Aorta (tissue), 5 donors: ENCODE measurements at places on chromosomes 7 and 10. TPM values are rescaled to one million over a fixed set of nuclear protein-coding genes. Genes with fewer than 3 reads are reported as not detected.

The PRRT4 gene
- total RNA-seq: 0.23 TPM

The SFTPA1 gene
- total RNA-seq: 1.7 TPM

The CYP2E1 gene
- total RNA-seq: 4.6 TPM

The HOXA1 gene
- total RNA-seq: 1.6 TPM

- H3K36me3 ChIP-seq: no peaks in the 10 kb centered on the region
- no peak overlapping the region for H3K4me3 ChIP-seq
- H3K27me3 ChIP-seq: no peaks in the 10 kb centered on the region
- no peaks in the 10 kb centered on the region for H3K4me1 ChIP-seq
- no peak overlapping the region for H3K27ac ChIP-seq
These were observed 4.6 kb upstream of the TSPAN14 start for GRCh38 chr10:80449520-80449919.

DNA sequence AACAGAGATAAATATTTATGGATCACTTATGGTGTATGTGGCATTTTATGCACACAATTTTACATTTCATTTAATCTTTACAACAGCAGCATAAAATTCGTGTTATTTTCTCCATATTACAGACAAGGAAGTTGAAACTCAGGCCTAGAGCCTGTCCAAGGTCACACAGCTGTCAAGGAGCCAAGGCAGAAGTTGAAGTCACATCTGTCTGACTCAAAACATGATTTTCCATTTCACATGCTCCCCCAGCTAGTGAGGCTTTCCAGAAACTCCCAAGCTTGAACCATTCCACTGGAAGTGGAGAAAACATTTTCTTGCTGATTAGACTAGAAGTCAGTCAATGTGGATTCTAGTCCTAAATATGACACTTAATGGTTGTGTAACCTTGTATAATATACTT lies 110.5 kb downstream of the HECTD2 start:
- DNase-seq: no peak
- no peak overlapping the region for H3K4me3 ChIP-seq
- no peaks in the 10 kb centered on the region for H3K36me3 ChIP-seq
- no peaks in the 10 kb centered on the region for H3K27me3 ChIP-seq

DNA sequence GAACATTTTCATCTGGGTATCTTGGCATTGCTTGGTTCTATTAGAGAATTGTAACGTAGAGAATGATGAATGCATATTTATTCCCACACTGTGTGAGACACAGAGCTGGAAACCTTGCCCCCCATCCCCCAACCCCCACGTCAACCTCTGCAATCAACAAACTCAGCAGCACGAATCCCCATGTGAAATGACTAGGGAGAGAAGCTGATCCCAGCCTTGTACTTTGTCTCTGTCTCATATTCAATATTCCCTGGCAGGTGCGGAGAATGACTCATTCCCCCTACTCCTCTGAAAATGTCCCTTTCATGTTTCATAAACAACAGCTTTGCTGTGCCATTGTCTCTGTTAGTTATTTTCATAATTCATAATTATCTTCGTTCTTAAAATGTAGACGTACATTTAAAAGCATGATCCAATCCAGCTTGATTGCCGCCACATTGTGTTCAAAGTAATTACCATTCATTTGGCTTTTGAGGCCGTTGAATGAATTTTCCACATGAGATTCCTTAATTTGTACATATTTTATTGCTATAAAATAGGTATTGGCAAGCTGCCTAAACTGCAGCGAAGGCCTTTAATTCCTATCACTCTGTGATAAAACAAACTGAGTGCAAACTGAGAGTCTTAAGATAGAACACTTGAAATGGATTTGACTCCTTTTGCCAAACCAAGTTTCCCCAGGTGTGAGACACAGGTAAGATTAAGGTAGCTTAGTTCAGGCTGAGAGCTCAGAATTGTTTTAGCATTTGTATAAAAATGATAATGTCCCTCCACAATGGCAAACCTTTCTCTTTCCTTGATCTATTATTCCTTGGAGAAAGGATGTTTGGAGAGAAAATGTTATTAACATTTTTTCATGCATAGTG lies 920.2 kb downstream of the TYW1 start:
- H3K4me3 ChIP-seq: no peak overlapping the region
- H3K27me3 ChIP-seq: no peaks in the 10 kb centered on the region
- no peaks in the 10 kb centered on the region for H3K4me1 ChIP-seq

DNA sequence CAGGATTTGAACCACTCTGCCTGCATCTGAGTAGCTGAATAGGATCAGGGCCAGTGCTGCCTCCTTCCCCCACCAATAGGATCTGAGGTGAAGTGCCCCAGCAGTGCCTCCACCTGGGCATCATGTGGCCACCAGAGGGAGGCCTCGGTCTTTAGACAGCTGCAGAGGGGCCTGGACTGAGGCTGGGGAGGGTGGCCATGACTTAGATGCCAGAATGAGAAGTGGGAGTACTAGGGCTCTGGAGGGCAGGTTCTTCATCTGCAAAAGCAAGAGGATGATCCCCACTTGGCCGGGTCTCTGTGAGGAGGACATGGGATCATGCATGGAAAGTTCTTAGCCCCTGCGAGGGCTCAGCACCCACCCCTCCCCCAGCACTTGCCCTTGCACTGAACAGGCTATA lies 56.9 kb downstream of the NEUROG3 start:
- no peak overlapping the region for H3K4me3 ChIP-seq
- H3K27ac ChIP-seq: no peak overlapping the region
- no peaks in the 10 kb centered on the region for H3K36me3 ChIP-seq
- no peaks in the 10 kb centered on the region for H3K27me3 ChIP-seq
- DNase-seq: no peak
